Activated CD4-positive, alpha-beta T cell treated with anti-CD3 and anti-CD28 coated beads, Interleukin-2, amount 50 U/mL, for 24 hours (primary cell): ENCODE measurements at places on chromosomes 4 and X.
A peak's percentile ranks its signal among the peaks of the same experiment; 100 is the strongest.

- no peak for DNase-seq
These were observed 34.3 kb downstream of the SCLT1 start for GRCh38 chr4:129059028-129059427.

DNA sequence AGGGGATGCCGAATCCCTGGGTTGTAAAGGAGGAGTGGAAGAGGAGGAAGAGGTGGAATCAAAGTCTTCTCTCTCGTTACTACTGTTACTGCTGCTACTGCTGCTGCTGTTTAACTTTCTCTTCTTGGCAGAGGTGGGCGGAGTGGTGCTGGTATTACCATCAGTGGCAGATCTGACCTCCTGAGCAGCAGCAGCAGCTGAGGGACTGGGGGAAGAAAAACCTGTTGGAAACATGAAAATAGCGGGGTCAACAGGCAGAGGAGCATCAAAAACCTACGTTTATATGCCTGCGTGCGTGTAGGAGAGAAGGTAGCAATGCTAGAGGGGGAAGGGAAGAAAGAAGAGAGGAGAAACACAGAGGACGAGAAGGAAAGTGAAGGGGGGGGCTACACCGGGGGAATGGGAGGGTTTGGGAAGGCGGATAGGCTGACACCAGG, 339 bp downstream of the CUL4B start:
- peak; percentile 11 for DNase-seq

DNA sequence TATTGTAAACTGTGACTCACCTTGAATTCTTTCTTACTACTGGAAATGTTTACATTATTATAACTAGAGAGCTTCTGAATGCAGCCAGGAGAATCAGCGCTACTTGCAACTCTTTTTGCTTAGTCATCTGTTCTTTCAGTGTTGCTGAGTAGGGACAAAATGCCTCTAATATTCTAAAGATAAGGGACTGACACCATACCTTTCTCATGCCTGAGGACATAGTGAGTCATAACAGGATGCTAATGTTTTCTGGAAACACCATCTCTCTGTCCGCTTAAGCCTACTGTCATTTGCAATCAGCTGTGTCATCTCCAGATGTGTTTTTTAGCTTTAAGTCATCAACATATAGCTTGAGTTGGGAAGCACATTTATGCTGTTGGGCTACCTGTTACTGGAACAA, 108.3 kb downstream of the QRFPR start:
- no peak for DNase-seq

GRCh38 chrX:1002611-1003010, 209.8 kb downstream of the CRLF2 start:
- DNase-seq = no peak

DNA sequence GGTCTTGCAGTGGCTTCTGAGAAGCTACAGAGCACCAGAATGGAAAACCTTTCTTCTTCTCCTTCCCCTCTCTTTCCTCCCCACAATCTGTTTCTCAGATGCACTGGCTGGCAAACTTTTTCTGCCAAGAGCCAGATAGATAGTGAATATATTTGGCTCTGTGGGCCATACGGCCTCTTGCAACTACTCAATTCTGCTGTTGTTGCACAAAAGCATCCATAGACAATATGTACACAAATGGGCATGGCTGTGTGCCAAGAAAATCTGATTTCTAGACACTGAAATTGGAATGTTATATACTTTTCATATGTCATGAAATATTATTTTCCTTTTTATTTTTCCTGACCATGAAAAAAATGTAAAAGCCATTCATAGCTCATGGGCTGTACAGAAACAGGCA, 3.1 kb downstream of the PHEX start:
- no peak for DNase-seq
